ENCODE measurements at places on chromosomes 5 and 9.

GRCh38 chr5:74312746-74313145, 327.8 kb downstream of the ENC1 start:
- no peak for DNase-seq

DNA sequence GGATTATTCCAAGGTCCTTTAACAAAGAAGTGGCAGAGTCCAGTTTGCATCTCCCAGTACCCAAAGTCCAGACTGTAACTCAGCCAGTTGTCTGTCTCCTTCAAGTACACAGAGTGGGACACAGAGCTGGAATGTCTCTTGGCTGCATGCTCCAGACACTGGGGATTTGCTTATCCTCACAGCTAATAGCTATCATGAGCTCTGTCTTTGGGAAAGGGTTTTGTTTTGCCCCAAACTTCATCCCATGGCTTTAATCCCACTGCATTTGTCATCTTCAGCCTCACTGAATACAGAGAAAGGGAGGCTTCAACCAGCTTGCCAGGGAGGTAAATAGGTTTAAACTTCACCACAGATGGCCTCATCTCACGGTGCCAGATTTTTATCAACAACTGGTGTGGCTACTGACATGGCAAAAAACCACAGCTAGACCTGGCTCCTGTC, 412.2 kb upstream of the SLC24A2 start:
- no peak for DNase-seq

DNA sequence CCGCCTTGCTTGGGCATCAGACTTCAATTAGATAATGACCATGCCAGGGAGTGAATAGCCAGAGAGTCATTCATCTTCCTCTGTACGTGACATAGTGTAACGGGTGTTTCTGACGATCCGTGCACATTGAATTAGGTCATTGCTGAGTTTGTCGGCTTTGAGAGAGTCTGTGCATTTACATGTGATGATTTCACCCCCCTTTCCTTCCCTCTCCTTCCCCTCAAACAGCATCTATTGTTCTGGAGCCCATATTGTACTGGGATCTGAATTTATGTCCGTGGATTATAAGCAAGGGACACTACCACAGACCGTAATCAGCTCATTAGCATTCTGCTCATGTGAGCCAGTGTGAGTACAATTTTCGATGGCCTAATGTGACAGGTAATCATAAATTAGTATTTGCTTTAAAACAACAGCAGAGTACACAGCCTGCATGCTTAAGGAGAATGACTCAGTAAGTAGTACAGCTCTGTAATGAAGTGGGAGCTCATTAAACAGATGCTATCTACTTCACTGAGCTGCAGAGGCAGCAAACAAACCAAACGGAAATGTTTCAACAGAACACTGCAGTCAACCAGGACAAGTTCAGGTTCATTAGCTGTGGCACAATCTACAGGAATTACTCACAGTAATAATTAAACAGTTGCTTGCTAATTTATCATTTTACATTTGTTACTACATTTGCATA, 302.1 kb downstream of the CSNK1G3 start:
- DNase-seq, result no peak

DNA sequence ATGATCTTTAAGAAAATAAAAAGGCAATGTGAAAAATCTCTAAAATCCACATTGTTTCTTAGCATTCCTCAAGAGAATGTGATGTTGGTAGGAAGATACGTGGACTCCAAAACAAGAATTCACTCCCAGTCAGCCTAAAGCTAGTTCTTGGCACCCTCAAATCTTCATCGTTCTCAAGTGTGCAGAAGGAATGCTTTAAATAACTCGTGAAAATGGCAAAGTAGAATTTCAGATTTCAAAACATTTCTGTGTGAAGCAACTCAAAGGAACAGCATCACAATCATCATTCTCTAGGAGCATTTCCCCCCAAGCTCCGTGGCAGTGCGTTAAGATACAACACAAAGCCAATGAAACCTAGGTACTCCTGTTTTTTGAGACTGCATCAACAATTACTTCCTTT, 185.1 kb upstream of the DMAC1 start:
- no peak for DNase-seq

DNA sequence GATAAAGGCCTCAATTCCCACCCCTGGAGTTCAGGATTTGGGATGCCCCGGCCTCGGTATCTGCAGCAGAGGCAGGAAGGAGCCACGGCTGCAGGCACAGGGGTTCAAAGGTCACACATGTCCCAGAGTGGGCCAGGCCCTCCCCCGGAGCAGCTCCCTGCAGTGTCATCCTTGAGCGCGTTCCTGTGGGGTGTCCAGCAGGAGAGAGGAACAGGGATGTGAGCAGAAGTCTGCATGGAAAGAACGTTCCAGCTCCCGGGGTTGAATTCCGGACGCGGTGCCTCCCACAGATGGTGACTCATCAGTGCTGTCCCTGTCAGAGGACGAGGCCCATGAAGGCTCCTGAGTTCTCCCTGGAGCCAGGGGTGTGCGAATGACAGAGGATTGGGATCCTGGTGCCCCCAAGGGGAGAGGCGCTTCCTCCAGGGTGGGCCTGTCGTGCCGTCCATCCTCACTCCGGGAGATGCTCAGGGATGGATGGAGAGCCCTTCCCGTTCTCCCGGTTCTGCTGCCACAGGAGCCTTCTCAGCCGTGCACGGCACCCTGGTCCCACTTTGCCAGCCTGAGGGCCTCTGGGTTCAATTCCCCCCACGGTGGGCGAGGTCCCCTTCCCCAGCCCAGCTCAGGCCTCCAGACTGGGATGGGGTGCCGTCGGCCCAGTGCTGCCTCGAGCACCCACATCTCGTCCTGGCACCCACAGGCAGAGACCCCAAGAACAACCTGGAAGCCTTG, 3.1 kb downstream of the LCN1 start:
- DNase-seq, result no peak

DNA sequence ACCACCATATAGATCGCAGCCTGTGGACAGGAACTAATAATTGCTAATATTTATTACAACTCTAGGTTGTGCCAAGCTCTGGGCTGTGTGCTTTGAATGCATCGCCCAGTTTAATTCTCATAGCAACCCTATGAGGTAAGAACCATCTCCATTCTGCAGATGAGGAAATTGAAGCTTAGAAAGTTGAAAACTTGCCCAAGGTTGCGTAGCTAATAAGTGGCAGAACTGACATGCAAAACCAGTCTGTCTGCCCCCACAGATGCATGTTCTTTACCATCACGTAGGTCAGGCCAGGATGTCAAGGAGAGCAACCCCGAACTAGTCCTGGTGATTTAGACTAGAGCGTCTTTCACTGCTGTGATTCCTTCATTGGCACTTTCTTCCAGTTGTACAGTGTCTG, 15.6 kb downstream of the WWC1 start:
- DNase-seq, result no peak

- DNase-seq, result no peak
Observed at GRCh38 chr5:478369-478981, 35.5 kb downstream of the EXOC3 start.

- DNase-seq, result no peak
Observed at GRCh38 chr5:172002840-172003512, 3.5 kb downstream of the FBXW11 start.

DNA sequence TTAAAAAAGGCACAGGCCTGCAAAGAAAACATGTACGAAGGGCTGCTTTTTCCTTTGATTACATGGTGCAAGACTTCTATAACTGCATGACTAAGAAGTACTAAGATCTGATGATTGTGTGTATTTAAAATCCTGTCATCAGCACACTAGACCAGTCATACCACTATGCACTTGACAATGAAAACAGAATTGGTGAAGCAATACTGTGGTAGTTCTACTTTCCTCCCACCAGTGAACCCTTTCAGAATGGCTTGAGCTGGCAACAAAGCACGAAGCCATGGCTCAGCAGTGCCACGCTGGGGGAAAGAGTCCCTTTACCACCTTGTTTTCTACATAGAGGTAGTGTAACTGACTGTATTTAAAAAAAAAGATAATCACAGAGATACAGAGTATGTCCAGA, 49.0 kb upstream of the POU5F2 start:
- no peak for DNase-seq

- no peak for DNase-seq
Observed at GRCh38 chr5:113330533-113331208, 104.1 kb downstream of the TSSK1B start.

DNA sequence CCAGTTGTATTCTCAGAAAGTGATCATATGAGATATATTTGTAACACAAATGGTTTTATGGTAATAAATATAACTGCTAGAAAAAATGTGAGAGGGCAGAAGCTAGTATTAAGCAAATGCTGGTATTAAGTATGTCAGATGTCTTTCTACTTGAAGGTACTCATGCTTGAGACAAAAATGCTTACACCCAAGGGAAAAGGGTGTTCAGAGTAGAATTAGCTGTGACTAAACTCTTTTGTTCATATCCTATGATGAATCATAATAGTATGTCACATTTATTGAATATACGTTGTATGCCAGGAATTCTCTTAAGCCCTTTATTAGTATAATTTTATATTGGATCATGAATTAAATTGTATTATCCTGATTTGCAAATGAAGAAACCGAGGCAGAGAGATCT, 2.2 kb downstream of the ADGRV1 start:
- no peak for DNase-seq

- DNase-seq, result no peak
Observed at GRCh38 chr5:129199308-129199707, 104.8 kb downstream of the ISOC1 start.

DNA sequence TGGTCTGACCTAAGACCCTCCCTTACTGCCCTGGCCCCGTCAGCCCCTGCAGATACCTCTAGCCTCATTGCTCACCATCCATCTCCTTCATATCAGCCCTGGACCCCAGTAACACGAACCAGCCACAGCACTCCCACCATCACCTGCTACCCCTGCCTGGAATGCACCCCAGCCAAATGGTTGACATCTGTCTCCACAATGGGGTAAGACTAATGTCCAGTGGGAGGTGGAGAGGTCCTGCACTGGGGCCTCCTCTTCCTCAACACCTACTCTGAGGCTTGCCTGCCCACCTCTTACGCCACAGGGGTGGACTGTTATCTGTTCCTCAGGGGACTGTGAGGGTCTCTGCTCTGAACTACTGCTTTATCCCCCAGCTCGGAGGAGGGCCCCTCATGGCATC, 12.1 kb downstream of the CSF2 start:
- DNase-seq, result no peak

DNA sequence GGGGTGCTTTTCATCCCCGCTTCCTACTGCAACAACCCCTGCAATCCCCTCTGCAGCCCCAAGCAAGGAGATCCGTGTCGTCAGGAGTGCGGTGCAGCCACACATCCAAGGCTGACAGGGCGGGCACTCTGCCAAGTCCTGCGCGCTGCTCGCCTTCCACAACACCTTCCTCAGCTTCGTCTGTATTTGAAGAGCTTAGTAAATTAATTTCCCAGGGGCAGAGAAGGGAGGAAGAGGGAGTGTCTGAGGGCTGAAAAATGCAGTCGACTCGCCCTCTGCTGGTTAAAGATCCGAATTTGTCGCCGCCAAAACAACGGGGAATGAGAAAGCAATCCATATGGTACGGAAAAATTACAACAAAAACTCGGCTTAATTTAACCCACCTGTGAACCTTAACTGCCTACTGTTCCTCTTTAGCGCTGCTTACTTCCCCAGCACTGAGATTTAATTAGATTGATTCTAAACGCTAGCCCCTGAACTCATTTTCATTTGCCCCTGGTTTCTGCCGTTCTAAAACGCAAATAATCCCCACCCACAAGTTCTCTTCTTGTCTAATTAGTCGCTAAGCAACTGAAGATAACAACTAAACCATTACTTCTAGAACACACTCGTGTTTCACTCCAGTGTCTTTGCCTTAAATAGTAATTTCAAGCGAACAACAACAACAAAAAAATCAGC, 10.9 kb upstream of the PCDHB1 start:
- no peak for DNase-seq

DNA sequence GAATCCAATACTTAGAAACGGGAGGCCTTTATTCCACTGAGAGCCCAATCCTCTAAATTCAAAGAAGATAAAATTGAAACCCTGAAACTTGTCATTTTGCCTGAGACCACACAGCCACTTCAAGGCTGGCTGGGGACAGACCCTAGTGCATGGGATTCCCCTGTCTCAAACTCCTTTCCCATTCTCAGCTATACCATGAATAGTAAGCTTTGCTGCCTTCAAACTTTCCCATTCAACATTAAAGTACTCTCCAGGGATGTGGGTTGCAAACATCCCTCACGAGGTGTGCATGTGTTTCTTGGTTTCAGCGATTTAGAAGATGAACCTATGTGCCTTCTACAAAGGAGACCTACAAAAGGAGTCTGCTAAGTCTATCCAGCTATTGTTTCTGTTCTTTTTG, 64.6 kb downstream of the GABRB2 start:
- no peak for DNase-seq

DNA sequence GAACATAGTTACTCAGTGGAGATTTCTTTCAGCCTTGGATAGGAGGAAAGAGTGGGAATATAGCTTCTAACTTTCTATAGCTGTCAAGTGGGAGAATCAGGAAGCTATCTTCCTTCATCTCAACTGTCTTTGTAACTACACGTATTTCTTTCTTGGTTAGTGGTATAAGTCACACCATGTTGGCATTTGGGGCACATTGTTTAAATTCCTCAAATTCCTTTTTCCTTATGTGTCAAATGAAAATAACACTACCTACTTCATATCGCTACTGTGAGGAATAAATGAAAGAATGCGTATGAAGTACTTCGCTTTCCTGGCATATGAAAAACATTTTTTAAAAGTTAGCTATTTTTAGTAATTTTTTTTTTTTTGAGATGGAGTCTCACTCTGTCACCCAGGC, 1082.5 kb upstream of the WWC1 start:
- DNase-seq, result no peak

- DNase-seq, result no peak
Observed at GRCh38 chr9:34332076-34332964, 3.0 kb downstream of the NUDT2 start.

DNA sequence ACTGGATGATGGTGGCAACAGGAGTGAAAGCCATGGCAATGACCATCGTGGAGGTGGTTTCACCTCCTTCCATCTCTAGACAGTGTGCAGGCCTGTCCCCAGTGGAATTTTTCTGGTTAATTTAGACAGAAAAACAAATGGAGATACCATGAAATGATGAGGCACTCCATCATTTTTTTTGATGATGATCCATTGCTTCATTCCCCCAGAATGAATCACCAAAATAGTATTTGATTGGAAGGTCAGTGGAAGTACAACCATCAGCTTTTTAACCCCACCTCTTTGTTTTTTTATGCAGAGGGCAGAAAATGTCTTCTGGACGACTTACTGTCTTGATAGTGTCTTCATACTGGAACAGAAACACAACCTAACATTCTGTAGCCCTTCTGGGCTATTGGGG, 42.6 kb upstream of the ADRA1B start:
- no peak for DNase-seq

Data from CD4-positive, alpha-beta T cell treated with Interleukin-15 for 1 hour (primary cell).